Activated CD4-positive, alpha-beta memory T cell treated with anti-CD3 and anti-CD28 coated beads, Interleukin-2, amount 10 ng/mL, durations not matched to agents 7 days and 5 days (primary cell): ENCODE measurements at places on chromosomes 4 and X.

DNA sequence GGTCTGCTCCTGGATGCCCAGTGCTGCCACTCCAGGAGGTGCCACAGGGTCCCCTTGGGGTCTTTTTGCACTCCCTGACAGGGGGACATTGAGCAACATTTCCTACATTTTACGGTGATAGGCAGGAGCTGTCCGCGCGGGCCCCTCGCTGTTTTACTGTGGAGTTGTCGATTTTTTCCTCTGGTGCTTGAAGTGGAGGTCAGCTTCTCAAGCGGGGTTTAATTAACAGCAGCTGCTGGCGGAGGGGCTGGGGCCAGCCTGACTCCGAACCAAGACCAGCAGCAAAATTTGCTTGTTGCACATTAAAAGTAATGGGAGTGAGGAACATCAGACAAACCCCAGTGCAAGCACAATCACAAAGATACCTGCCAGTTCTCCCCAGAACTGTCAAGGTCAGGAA lies 13.2 kb upstream of the SH3TC1 start:
- DNase-seq = no peak

DNA sequence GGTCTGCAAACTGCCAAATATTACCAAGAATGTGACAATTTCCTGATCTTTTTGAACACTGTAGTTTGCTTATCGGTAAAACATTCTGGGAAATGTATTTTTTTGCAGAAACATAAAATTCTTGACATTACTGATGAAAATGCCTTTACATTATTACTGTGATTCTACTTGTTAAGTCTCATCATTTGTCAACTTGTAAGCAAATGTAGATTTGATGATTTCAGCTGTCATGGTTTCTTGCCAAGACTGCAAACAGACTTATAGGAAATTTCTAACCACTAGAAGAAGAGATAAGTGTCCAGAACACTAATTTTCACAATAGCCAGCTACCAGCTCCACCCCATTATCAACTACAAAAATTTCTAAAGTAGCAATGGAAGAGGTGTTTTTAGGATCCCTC lies 560.4 kb downstream of the STPG2 start:
- DNase-seq = no peak

DNA sequence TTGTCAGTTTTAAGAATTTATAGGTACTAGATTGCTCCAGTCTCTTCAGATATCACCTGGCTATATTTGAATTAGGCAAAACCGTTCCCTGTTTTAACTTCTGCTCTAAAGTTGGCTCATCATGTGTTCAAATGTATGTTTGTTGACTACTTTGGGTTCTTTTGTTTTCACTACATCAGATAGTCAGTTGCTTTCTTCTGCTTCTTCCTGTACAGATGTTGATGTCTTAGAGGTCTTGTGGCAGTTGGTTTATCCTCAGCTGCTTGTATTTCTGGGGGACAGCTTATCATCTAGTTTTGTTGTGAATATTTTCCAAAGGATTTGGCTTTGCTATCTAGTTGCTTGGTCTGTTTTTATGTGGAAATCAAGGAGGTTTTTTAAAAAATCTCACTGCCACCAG lies 28.0 kb downstream of the TBC1D19 start:
- DNase-seq = no peak

DNA sequence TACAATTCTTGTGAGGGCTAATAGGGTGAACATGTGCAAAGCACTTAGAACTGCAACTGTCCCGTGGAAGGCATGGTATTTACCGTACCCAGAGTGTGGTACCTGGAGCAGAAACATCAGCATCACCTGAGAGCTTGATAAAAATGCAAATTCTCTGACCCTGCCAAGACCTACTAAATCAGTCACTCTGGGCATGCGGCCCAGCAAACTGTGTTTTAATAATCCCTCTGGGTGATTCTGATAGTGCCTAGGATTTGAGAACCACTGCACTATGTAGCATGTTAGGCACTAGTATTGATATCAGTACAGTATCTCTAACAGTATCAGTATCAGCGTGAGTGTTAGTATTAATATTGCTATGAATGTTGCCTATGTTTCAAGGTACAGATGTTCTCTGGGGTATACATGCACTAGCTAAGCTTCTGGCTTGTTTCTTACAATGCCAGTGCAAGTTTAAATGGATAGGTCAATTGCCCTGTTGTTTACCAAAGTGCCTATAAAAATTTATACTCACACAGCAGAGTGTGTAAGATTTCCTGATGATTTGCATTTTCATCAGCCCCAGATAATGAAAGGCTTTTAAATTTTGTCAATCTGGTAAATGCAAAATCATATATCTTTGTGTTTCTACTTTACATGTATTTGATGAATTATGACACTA lies 354.0 kb downstream of the HS3ST1 start:
- no peak for DNase-seq
